HFF-Myc (cell line): ENCODE measurements at places on chromosomes 2 and 18.

GRCh38 chr2:109429567-109430328, 184.0 kb downstream of the SEPTIN10 start:
- DNase-seq, result no peak

DNA sequence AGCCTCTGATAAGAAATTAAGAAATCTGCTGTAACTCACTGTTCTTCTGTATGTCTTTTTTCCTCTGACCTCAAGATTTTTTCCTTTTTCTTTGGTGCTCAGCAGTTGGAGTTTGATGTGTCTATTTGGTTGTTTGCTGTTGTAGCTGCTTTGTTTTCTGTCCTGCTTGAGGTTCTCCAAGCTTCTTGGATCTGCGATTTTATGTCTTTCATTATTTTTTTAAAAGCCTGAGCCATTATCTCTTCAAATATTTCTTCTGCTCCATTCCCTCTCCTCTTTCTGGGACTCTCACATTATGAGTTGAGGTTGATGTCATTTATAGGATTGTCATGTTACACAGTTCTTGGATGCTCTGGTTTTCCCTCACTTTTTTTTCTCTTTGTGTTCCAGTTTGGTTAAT, 47.7 kb downstream of the RAMP1 start:
- DNase-seq, result no peak

- DNase-seq, result no peak
Measured at GRCh38 chr2:101630224-101630949, 67.1 kb upstream of the MAP4K4 start.

- DNase-seq, result no peak
Measured at GRCh38 chr18:64850791-64851190, 701.9 kb upstream of the LINC00305 start.

- no peak for DNase-seq
Measured at GRCh38 chr2:127721978-127722355, 20.7 kb downstream of the SFT2D3 start.

GRCh38 chr2:67215214-67216055, 181.7 kb upstream of the ETAA1 start:
- DNase-seq, result peak; percentile 10

- no peak for DNase-seq
Measured at GRCh38 chr2:151770995-151771394, 36.7 kb upstream of the NEB start.

DNA sequence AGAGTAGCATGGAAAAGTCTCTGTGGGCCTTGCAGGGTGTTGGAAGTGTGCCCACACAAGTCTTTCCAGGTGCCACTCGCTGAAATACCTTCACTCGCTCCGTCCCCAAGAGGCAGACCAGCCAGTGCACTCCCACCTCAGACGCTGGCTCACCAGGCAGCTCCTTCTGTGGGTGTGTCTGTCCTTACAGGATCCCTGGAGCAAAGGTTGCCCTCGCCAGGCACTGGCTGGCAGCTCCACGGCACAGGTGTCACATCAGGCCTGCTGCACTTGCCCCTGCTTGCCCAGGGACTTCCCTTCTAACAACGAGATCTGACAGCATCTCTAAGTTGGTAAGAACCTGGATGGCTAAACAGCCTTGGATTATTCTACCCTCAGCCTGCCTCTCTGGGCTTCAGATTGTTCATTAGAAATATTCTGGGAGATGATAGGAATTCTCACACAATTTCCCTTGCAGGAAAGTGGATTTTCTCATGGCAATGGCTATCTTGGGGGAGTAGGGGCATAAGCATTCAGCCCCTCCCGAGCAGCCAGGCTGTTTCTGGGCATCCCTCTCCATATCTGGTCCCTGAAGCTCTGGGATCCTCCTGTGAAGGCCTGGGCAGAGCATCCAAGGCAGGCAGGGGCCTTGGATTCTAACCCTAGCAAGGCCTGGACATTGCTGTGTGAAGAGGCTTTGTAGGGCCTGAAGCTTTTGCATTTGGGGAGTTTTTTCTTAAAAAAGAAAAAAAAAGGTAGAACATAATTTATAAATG, 262.1 kb downstream of the MYCN start:
- no peak for DNase-seq

- DNase-seq, result no peak
Measured at GRCh38 chr2:33645861-33646260, 46.8 kb upstream of the FAM98A start.

- DNase-seq, result peak; percentile 44
Measured at GRCh38 chr2:36780231-36780839, 83.8 kb downstream of the VIT start.

DNA sequence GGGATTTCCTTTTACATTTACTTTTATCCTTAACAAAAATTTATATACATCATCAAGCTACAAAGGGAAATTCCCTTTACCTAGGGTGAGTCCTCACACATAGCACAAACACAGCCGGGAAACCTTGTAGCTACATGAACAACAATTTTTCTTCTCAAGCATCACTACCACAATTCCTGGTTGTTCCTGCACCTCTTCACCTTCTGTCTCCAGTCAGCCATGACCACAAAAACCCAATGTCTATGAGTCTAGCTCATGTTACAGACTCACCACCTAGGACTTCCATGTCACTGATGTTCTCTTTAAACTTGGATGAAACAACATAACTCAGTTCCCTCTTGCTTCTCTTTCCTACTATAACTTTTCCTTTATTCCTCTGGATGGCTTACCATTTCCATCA, 460.4 kb downstream of the MBD2 start:
- DNase-seq, result no peak

DNA sequence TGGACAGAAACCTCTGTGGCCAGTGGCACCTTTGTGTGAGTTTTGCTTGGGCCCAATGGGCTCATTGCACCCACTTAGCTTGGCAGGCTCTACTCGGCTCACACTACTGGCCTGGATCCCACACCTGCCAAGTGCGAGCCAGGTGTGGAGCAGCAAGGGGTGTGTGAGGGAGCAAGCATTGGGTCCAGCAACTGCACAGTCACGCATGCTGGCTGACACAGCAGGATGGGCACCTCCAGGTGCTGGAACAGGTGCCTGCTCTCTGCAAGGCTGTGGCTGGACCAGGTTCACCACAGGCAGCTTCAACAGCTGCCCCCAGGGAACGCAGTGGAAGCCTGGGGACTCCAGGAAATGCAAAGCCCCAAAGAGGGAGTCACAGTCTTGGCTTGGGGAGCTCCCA, 94.2 kb downstream of the DOK6 start:
- DNase-seq, result no peak

DNA sequence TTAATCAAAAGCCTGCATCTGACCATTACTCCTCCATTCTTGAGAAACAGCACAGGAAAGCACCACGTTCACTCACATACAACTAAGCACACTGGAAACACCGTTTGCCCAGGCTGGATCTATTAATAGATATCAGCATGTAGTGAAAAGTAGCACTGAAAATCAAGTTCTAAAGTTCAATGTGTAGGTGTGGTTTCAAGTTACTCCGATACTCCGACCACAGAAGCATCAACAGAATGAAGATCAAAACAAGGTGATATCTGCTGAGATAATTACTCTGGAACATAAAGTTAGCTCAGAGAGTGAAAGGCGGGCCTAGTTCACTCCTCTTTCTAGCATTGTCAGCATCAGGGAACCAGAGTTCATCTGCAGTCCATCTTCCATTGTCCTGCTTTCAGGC, 1367.4 kb upstream of the ACVR2A start:
- DNase-seq, result no peak

GRCh38 chr2:237279012-237279768, 134.8 kb downstream of the COL6A3 start:
- DNase-seq, result no peak

DNA sequence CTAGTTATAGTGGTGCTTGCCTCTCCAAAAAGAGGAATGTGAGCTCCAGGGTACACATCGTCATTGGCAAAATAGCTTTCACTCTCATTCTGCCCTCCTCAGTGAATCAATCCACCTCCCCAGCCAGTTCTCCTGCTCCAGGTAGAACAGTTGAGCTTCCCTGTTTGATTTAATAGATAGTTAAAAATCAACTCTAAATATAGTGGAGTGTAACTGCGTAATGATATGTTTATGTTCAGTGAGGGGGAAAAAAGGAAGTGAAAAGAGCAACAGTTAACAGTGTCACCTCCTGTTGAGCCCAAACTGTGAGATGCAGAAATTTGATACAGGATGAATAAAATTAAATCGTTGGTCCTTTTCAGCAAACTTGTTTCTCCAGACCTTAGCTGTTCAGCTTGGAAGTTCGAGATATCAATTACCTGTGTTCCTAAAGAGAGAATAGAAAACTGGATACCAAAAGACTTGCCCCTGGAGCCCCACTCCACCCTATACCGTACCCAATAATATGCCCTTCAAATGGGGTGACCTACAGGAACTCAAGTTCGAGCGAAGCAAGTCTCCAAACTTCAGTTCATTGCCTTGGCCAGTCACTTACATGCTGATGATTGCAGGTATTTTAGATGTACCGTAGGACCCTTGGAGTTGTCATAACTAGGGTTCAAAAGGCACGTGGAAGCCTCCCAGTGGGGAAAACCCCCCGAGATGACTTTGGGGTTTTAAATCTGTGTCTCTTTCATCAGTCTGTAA, 708.4 kb downstream of the RNF144A start:
- no peak for DNase-seq

GRCh38 chr18:49481317-49481716, 5.7 kb downstream of the C18orf32 start:
- no peak for DNase-seq

DNA sequence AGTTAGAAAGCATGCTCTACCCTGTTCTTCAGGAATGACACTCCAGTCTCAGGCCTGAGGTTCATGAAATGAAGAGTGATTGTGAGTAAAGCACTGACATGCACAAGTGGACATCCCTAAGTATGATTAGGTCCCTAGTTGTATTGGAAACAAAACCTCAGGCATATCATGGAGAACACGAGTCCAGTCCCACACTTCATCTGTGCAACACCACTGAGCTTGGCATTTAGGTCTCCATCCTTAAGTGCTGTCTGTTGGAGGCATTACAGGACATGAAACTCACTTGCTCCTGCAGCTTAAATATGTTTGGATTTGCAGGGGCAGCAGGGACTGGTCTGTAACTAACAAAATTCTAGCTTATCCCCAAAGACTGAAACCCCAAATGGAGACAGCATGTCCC, 250.3 kb upstream of the KLHL29 start:
- no peak for DNase-seq

- DNase-seq, result no peak
Measured at GRCh38 chr2:170369894-170370293, 191.9 kb downstream of the MYO3B start.

GRCh38 chr2:200308546-200309295, 2.2 kb downstream of the SPATS2L start:
- peak; percentile 20 for DNase-seq

- DNase-seq, result no peak
Measured at GRCh38 chr2:20650393-20650876, 463 bp downstream of the HS1BP3 start.

DNA sequence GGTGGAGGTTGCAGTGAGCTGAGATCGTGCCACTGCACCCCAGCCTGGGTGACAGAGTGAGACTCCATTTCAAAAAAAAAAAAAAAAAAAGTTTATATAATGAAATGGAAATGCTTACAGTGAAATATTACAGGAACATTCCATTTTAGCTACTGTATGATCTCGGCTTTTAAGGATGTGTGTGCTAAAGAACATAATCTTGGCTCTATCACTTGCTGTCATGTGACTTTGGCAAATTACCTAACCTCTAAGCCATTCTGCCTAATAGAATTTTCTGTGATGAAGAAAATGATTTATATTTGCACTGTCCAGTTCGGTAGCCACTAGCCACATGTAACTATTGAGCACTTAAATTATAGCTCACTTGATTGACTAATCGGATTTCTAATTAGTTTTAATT, 36.3 kb downstream of the SMAD4 start:
- no peak for DNase-seq

DNA sequence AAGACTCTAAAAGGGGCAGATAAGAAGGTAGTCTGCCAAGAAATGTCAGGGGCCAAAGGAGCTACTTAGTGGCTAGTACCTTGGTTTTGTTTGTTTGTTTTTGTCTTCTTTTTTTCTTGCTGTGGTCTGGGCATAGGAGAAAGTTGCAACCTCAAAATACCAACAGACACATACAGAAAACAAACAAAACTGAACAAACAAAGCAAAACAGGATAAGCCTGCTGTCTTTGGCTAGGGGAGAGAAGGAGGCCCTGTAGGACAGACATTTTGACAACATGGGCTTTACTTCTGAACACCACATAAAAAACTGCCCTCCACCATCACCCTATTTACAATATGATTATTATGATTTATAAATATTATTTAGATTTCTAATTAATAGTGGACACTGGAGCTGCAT, 460.8 kb downstream of the PTH2R start:
- no peak for DNase-seq

DNA sequence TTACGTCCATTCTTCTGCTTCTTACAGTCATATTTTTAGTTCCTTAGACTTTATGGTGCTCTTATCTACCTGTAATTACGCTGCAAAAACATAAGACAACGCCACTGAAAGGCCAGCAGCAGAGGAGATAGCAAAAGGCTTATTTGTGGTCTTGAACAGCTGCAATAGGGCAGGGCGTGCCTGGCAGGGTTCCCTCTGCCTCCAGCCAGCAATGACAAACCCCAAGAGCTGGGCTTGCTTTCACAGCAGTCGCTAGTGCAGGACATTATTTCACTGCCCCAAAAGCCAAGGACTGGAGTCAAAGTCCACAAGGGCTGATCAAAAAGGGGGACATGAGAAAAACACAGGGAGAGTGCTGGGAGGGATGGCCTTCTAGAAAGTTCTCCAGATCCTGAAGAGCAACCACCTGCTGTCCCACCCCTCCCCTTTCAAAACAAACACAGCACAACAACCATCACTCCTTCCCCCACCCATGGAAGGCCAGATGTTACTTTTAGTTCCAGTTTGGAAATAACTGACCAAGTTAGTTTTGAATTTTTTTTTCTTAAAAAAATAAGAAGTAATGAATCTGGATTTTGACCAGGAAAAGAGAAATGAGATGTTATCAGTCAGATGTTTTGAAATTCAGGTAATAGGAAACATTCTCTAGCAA, 127.8 kb downstream of the RBMS1 start:
- no peak for DNase-seq

DNA sequence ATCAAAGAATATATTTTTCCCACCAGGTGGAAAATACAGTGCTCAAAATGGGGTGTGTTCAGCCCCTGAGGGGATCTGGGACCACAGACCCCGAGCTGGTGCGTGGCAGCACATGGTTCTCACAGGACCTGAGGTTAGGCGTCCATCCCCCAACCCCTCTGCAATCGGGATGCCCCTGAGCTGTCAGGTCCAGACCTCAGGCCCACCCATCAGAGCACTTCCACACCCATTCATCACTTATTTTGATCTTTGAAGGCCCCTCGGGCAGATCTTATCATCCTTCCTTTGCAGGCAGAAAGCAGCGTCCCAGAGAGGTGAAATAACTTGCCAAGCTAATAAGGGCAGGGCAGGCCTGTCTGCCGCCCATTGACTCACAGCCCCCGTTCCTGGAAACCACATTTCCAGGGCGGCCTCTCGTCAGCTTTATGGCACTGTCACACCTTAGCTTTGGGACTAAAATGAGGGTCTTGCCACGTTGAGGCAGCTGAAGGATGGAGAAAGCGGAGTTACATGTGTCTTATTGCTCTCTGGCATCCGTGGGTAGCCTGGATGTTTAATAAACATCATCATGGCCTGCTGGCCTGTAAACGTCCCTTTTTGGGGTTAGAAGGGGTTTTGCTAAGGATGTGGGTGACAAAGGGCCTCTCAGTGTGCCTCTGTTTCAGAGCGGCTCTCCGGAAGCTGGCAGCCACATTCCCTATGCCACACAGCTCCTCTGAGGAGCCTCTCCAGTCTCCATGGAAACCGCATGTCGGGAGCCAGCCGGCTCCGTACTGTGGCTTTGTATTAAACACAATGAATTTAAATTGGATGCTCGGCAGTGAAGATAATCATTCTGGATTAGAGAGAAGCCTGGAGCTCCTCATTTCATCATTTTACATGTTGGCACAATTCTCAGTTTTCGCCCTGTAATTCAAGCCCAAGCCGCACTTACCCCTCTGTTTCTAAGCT, 58.3 kb upstream of the MAPRE3 start:
- DNase-seq, result no peak
